ENCODE measurements at places on chromosomes 5 and 9.

DNA sequence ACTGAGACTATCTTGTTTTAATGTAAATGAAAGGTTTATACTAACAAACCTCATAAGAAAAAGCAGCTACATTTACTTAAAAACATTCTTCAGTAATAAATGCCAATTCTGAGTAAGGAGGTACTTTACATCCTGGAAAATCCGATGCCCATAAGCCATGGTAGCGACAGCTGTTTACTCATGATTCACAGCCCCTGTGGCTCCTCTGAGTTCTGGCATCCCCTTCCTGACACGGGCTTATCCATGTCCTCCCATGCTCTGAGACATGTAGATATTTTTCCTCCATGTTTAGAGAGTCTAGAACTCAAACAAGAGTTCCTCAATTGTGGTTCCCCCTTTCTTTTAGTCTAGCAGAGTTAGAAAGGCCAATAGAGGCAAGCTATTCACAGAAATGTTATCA is 63.1 kb upstream of the DEPDC1B start:
- no peak overlapping the region for H3K27ac ChIP-seq
- H3K4me3 ChIP-seq, result no peak overlapping the region
- H3K36me3 ChIP-seq, result no peaks in the 10 kb centered on the region

DNA sequence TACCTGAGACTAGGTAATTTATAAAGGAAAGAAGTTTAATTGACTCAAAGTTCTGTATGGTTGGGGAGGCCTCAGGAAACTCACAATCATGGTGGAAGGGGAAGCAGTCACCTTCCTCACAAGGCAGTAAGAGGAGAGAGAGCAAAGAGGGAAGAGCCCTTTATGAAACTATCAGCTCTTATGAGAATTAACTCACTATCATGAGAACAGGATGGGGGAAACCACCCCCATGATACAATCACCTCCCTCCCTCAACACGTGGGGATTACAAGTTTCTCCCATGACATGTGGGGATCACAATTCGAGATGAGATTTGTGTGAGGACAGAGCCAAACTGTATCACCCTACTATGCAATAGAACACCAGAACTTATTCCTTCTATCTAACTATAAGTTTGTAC is 27.9 kb downstream of the CD274 start:
- no peak for DNase-seq
- peaks cover 23% of the 10 kb centered on the region for H3K36me3 ChIP-seq
- peaks cover 16% of the 10 kb centered on the region for H3K4me1 ChIP-seq
- no peak overlapping the region for H3K27ac ChIP-seq
- no peaks in the 10 kb centered on the region for H3K27me3 ChIP-seq

- no peak overlapping the region for H3K4me3 ChIP-seq
- DNase-seq, result no peak
- H3K27ac ChIP-seq, result no peak overlapping the region
- peaks cover 24% of the 10 kb centered on the region for H3K36me3 ChIP-seq
- no peaks in the 10 kb centered on the region for H3K27me3 ChIP-seq
Measured at GRCh38 chr9:34027845-34028574, 20.7 kb downstream of the UBAP2 start.

GRCh38 chr5:59390074-59390659 is 503.4 kb downstream of the PDE4D start:
- no peak overlapping the region for H3K27ac ChIP-seq
- no peak for DNase-seq
- H3K4me1 ChIP-seq, result peaks cover 5% of the 10 kb centered on the region
- no peak overlapping the region for H3K4me3 ChIP-seq

DNA sequence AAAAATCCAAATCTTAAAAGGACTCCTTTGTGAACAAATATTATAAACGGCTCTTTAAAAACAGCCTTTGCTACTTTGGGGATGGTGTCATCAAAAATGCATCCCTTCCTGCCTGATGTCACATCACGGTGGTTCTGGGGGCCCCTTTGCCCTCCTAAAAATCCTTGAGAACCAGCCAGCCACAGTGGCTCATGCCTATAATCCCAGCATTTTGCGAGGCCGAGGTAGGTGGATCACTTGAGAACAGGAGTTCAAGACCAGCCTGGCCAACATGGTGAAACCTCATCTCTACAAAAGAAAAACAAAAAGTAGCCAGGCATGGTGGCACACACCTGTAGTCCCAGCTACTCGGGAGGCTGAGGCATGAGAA is 43.9 kb downstream of the FNBP1 start:
- H3K4me1 ChIP-seq, result peaks cover 36% of the 10 kb centered on the region
- peaks cover 63% of the 10 kb centered on the region for H3K36me3 ChIP-seq
- H3K4me3 ChIP-seq, result peak overlapping the region; percentile 28
- no peaks in the 10 kb centered on the region for H3K27me3 ChIP-seq

- peak overlapping the region; percentile 81 for H3K4me3 ChIP-seq
- H3K36me3 ChIP-seq, result peaks cover 16% of the 10 kb centered on the region
- H3K4me1 ChIP-seq, result peaks cover 21% of the 10 kb centered on the region
- H3K27me3 ChIP-seq, result no peaks in the 10 kb centered on the region
- no peak for DNase-seq
Measured at GRCh38 chr9:137128158-137128861, 10.6 kb upstream of the GRIN1 start.

- no peak overlapping the region for H3K4me3 ChIP-seq
- H3K36me3 ChIP-seq, result peaks cover 17% of the 10 kb centered on the region
- no peak for DNase-seq
- H3K27me3 ChIP-seq, result no peaks in the 10 kb centered on the region
Measured at GRCh38 chr9:69236188-69236587, 62.1 kb downstream of the TJP2 start.

GRCh38 chr9:87085073-87085472 is 137.8 kb upstream of the GAS1 start:
- H3K27me3 ChIP-seq, result no peaks in the 10 kb centered on the region
- no peaks in the 10 kb centered on the region for H3K36me3 ChIP-seq
- no peak for DNase-seq

GRCh38 chr9:36154331-36154952 is 14.7 kb upstream of the CCIN start:
- H3K27me3 ChIP-seq, result no peaks in the 10 kb centered on the region
- no peak for DNase-seq
- H3K4me1 ChIP-seq, result peaks cover 39% of the 10 kb centered on the region

DNA sequence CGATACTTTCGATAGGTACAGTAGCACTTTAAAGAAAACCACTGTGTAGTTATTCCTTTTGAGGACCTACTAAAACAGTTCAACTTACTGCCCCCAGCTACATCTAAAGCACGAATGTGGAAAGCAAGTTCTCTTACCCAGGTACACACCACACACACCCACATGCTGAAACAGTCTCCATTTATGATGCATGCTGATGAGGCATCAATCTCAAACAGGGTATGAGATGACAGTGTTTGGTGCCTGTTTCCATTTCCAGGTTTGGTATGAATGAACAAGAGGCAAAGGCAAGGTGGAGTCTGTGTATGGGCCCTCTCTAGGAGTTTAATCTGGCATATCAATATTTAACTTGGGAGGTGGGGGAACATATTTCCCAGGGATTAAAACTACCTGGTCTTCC is 13.9 kb downstream of the HMGXB3 start:
- H3K4me3 ChIP-seq, result no peak overlapping the region
- no peaks in the 10 kb centered on the region for H3K27me3 ChIP-seq
- H3K36me3 ChIP-seq, result peaks cover 79% of the 10 kb centered on the region
- H3K27ac ChIP-seq, result no peak overlapping the region
- no peak for DNase-seq
- no peaks in the 10 kb centered on the region for H3K4me1 ChIP-seq

DNA sequence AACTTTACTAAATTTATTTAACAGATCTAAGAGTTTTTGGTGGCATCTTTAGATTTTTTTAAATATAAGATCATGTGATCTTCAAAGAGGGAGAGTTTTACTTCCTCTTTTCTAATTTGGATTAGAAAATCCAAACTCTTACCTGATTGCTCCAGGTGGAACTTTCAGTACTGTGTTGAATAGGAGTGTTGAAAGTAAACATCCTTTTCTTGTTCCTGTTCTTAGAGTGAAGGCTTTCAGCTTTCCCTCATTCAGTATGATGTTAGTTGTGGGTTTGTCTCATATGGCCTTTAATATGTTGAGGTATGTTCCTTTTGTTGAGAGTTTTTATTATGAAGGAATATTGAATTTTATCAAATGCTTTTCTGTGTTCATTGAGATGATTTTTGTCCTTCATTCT is 650.0 kb upstream of the SGCD start:
- no peaks in the 10 kb centered on the region for H3K4me1 ChIP-seq
- no peak overlapping the region for H3K4me3 ChIP-seq
- no peaks in the 10 kb centered on the region for H3K36me3 ChIP-seq
- H3K27me3 ChIP-seq, result no peaks in the 10 kb centered on the region

- H3K27me3 ChIP-seq, result no peaks in the 10 kb centered on the region
- no peak overlapping the region for H3K27ac ChIP-seq
- H3K4me3 ChIP-seq, result no peak overlapping the region
- no peaks in the 10 kb centered on the region for H3K36me3 ChIP-seq
- DNase-seq, result no peak
Measured at GRCh38 chr9:86751956-86752355, 195.3 kb downstream of the GAS1 start.

DNA sequence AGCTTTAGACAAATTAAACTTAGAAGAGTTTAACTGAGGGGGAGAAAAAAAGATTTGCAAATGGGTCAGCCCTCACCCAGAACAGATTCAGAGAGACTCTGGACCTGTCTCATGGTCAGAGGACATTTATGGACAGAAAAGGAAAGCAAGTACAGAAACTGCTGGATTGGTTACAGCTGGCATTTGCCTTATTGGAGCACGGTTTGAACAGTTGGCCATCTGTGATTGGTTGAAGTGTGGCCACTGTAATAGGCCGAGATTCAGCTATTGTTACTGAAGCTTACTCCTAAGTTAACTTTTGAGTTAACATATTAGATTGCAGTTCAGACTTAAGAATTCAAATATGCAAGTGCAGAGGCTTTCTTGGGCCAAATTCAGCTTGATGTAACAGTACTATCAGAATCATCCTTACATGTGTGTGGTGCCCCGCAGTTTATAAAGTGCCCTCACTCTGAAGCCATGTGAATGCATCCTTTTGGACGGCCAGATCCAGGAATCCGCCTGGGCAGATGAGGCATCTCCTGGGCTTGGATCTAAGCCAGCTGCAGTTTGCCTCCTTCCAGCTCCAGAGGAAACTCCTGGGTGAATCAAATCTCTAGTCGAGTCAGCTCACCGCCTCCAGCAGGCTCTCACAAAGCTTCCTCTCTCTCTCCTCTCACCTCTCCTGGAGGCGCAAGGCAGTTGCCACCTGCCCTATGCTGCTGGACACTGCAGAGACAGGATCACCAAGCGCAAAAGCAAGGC is 165.2 kb downstream of the ADAMTS12 start:
- no peak overlapping the region for H3K27ac ChIP-seq
- no peaks in the 10 kb centered on the region for H3K27me3 ChIP-seq
- H3K36me3 ChIP-seq, result no peaks in the 10 kb centered on the region
- no peak overlapping the region for H3K4me3 ChIP-seq
- H3K4me1 ChIP-seq, result no peaks in the 10 kb centered on the region
- no peak for DNase-seq

GRCh38 chr9:137402746-137403145 is 20.2 kb downstream of the EXD3 start:
- DNase-seq, result no peak
- peak overlapping the region; percentile 39 for H3K27ac ChIP-seq
- peaks cover 18% of the 10 kb centered on the region for H3K4me1 ChIP-seq
- peaks cover 16% of the 10 kb centered on the region for H3K36me3 ChIP-seq

GRCh38 chr9:70112981-70113380 is 69.3 kb downstream of the MAMDC2 start:
- no peaks in the 10 kb centered on the region for H3K36me3 ChIP-seq
- H3K27ac ChIP-seq, result no peak overlapping the region
- peaks cover 6% of the 10 kb centered on the region for H3K4me1 ChIP-seq

- H3K4me1 ChIP-seq, result peaks cover 66% of the 10 kb centered on the region
- no peak for DNase-seq
- peak overlapping the region; percentile 82 for H3K4me3 ChIP-seq
- peak overlapping the region; percentile 96 for H3K27ac ChIP-seq
- H3K36me3 ChIP-seq, result peaks cover 63% of the 10 kb centered on the region
Measured at GRCh38 chr5:172115541-172115982, 72.5 kb downstream of the STK10 start.

GRCh38 chr9:120932086-120932823 is 5.7 kb upstream of the TRAF1 start:
- H3K27ac ChIP-seq, result peak overlapping the region; percentile 99
- peaks cover 3% of the 10 kb centered on the region for H3K36me3 ChIP-seq
- no peaks in the 10 kb centered on the region for H3K27me3 ChIP-seq
- peak overlapping the region; percentile 32 for H3K4me3 ChIP-seq
- H3K4me1 ChIP-seq, result peaks cover 65% of the 10 kb centered on the region

DNA sequence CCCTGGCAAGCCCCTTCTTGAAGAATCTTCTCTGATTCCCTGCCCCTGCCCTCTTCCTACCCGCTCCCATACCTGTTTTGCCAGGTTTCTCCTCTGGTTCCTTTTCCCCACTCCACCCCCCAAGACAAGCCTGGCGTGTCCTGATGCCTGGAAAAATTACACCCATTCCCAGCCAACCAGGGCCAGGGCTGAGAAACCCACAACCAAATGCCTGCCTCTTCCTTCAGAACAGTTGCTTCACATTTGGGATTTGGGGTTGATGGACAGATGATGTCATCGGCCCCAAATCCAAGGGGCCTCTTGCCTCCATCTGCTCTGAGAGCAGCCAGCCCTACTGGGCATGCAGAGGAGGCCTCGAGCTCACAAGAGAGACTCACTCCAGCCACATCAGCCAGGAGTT is 8.8 kb upstream of the NEK6 start:
- no peak overlapping the region for H3K4me3 ChIP-seq
- H3K27me3 ChIP-seq, result no peaks in the 10 kb centered on the region
- H3K36me3 ChIP-seq, result no peaks in the 10 kb centered on the region
- H3K27ac ChIP-seq, result peak overlapping the region; percentile 56
- H3K4me1 ChIP-seq, result peaks cover 24% of the 10 kb centered on the region

GRCh38 chr9:137664676-137665075 is 45.9 kb downstream of the EHMT1 start:
- H3K36me3 ChIP-seq, result peaks cover 38% of the 10 kb centered on the region
- H3K27ac ChIP-seq, result no peak overlapping the region

DNA sequence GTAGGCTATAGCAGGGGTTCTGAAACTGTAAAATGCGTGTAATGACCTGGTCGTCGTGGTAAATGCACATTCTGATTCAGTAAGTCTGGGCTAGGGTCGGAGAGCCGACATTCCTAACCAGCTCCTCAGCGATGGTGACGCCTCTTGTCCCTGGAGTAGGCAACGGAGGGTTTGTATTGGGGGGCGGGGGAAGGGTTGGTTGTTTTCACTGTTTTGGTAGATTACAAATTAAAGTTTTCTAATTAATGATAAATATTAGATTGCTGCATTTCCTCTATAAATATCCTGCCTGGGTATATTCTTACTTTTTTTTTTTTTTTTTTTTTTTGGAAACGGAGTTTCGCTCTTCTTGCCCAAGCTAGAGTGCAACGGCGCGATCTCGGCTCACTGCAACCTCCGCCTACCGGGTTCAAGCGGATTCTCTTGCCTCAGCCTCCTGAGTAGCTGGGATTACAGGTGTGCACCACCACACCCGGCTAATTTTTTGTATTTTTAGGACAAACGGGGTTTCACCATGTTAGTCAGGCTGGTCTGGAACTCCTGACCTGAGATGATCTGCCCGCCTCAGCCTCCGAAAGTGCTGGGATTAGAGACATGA is 566 bp upstream of the ALDH7A1 start:
- peaks cover 11% of the 10 kb centered on the region for H3K4me1 ChIP-seq
- H3K27me3 ChIP-seq, result no peaks in the 10 kb centered on the region
- peak overlapping the region; percentile 94 for H3K4me3 ChIP-seq
- DNase-seq, result no peak

- H3K27ac ChIP-seq, result no peak overlapping the region
- no peak overlapping the region for H3K4me3 ChIP-seq
- peaks cover 9% of the 10 kb centered on the region for H3K36me3 ChIP-seq
- H3K27me3 ChIP-seq, result peaks cover 50% of the 10 kb centered on the region
- H3K4me1 ChIP-seq, result peaks cover 8% of the 10 kb centered on the region
- DNase-seq, result no peak
Measured at GRCh38 chr9:129358621-129359154, 180.6 kb upstream of the IER5L start.

All from stimulated activated naive B cell treated with anti-CD40 and anti-IgM and Interleukin-4, amounts not matched to agents 10 μg/mL and 1 μg/mL and 100 μg/mL, for 72 hours (primary cell).